ENCODE measurements at places on chromosomes 12 and 14.

DNA sequence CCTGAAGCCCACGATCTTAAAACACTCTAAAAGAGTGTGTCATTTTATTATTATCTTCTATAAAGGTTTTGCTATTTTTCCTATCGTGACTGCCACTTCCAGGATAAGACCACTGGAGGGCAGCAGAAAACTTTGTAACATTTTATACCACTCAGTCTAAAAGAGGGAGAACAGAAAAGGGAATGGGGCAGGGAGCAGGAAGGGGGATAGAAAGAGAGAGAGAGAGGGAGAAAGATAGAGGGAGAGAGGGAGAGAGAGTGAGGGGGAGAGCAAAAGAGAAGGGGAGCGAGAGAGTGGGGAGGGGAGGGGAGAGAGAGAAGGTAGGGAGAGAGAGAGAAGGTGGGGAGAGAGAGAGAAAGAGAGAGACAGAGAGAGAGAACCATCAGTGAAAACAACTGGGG lies 2.0 kb upstream of the ART4 start:
- DNase-seq: peak; percentile 32

GRCh38 chr14:50954811-50955372 lies 10.6 kb upstream of the PYGL start:
- no peak for DNase-seq

- DNase-seq: no peak
Observed at GRCh38 chr12:113931517-113931916, 34.6 kb downstream of the RBM19 start.

- DNase-seq: no peak
Observed at GRCh38 chr12:45637706-45638105, 91.8 kb upstream of the ARID2 start.

GRCh38 chr14:50955373-50956043 lies 11.2 kb upstream of the PYGL start:
- no peak for DNase-seq

GRCh38 chr14:25622763-25623162 lies 572.8 kb upstream of the STXBP6 start:
- peak; percentile 71 for DNase-seq

All from NCI-H1092 (cell line).